ENCODE measurements at places on chromosomes 2 and 18.

GRCh38 chr18:76274468-76275289 is 220.4 kb downstream of the ZNF516 start:
- DNase-seq: no peak

DNA sequence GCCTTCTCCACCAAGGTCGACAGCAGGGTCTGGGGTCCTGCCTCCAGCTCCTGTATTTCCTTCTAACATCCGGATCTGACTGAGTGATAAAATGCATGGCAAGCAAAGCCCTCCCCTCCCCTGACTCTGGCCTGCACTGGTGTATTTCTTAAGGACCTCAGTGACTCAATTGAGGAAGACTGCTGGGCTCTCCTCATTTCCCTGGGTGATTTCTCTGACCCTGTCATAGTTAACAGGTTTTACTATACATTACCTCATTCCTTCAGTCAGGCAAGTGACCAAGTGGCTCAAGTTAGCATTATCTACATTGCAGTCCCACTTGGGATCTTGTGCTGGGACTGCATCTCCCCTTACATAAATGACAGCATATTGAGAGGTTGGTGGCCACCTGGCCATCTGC is 38.8 kb upstream of the CCBE1 start:
- no peak for DNase-seq

GRCh38 chr18:22283397-22283796 is 114.0 kb downstream of the GATA6 start:
- DNase-seq: no peak

- no peak for DNase-seq
Measured at GRCh38 chr2:23487735-23488492, 102.9 kb downstream of the KLHL29 start.
